ENCODE measurements at places on chromosomes 13 and 19. TPM values are rescaled to one million over a fixed set of nuclear protein-coding genes. Genes with fewer than 3 reads are reported as not detected.
A peak's percentile ranks its signal among the peaks of the same experiment; 100 is the strongest.

BCL3 gene
- total RNA-seq: 32.4 TPM

ZFP82 gene
- total RNA-seq: 5.2 TPM

ATP4B gene
- total RNA-seq: not detected

LGALS14 gene
- total RNA-seq: not detected

LGI4 gene
- total RNA-seq: not detected

FXYD1 gene
- not detected for total RNA-seq

F2RL3 gene
- total RNA-seq: not detected

CBY2 gene
- total RNA-seq: not detected

ZNF260 gene
- total RNA-seq: 15.8 TPM

NCR1 gene
- not detected for total RNA-seq

DNA sequence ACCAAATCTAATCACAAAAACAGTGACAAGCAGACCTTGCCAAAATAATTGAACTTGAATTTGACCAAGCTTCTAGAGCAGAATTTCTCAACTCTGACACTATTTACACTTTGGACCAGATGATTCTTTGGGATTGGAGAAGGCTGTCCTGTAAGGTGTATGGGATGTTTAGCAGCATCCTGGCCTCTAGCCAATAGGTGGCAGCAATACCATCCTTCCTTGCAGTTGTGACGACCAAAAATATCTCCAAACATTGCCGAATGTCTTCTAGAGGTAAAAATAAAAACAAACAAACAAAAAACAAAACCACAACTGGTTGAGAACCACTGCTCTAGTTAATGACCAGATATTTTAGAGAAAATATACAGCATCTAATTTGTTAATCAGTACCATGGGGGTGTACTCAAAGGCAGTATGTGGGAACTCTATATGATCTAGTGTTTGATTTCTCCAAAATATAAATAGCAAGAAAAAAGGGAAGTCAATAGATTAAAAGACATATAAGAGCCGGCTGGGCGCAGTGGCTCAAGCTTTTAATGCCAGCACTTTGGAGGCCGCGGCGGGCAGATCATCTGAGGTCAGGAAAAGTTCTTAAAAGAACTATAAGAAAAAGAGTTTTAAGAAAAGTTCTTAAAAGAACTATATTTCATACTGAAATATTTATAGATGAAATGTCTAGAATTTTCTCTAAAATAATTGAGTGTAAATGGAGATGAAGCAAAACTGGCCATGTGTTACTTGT lies 60.9 kb upstream of the ZNF527 start:
- no peak for DNase-seq

- DNase-seq: no peak
These were observed 50.0 kb downstream of the PIN1 start for GRCh38 chr19:9885077-9885552.

- no peak for DNase-seq
These were observed 25.4 kb downstream of the ALG5 start for GRCh38 chr13:36973621-36974295.

GRCh38 chr19:11355160-11356073 lies at the start of gene PLPPR2:
Gene PLPPR2, plus strand, starts transcription at chr19:11355432. Its CDS starts 2,242 bp downstream, at chr19:11357674.
- DNase-seq: no peak

DNA sequence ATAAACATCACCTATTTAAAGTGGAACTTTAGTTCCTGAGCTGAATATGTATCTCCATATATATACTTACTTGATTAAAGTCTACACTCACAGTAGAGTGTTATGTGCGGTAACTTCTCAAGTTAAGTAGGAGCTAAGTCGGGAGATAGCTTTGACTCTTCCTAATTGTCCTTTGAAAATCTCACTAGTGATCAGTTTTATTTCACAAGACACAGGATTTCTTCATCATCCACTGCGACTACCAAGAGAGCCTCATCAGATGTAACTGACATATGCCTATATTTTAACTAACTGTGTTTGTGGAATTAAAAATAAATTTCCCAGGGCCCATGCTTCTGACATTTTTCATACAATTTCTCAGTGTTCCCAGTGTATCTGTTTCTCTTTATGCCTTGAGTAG lies 1664.0 kb downstream of the EFNB2 start:
- DNase-seq: no peak

GRCh38 chr13:24124789-24125476 lies 35.6 kb upstream of the SPATA13 start:
- DNase-seq: no peak

DNA sequence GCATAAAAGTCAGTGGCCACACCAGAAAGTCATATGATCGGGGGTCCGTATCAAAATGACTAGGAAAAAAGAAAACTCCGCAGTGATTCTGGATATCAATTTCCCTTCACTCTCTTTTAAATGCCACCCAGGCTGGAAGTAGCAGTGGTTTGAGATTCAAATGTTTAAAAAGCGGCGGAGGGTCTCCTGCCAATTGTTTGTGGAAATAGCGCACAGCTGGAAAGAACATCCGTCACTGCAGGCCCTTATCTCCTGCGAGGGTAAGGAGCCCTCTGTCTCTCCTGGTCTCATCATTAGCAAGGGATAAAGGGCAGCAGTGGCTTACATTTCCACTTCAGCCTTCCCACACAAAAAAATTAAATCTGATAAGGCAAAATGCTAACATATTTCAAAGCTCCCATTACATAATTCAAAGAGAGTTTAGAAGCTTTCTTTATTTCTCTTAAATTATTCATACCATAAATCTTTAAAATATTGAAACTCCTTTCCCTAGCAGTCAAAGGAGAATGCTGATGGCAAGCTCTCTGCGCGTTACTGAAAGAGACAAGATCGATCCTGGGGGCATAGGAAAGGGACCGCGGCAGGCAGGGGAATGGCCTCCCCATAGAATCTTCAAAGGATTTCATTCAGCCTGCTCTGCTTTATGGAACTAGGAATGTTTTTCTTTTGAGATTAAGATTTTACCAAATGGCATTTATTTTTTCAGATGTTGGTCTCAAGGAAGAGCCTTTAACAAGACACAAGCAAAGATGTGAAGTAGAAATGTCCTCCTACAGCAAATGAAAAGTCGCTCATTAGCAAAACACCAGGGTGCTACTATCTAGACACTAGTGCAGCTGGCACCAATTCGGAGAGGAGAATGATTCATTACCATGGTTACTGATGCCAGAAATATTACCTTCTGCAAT lies 35.0 kb downstream of the AMER2 start:
- no peak for DNase-seq

DNA sequence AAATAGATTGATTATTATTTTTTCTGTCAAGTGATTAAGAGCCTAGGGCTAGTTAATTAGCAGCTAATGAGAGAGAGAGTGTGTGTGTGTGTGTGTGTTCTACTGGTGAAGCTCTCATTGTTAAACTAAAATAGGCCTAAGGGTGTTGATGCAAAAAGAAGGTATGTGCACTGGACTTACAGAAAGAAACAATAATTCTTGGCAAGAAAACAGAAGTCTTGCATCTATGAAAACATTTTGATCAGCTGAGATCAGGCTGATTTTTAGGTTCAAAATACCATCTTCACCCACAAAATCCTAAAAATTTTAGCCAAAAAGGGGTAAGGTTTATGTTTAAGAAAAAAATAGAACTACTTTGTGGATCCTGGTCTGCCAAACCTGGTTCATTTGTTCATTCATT lies 106.5 kb downstream of the POSTN start:
- DNase-seq: no peak

DNA sequence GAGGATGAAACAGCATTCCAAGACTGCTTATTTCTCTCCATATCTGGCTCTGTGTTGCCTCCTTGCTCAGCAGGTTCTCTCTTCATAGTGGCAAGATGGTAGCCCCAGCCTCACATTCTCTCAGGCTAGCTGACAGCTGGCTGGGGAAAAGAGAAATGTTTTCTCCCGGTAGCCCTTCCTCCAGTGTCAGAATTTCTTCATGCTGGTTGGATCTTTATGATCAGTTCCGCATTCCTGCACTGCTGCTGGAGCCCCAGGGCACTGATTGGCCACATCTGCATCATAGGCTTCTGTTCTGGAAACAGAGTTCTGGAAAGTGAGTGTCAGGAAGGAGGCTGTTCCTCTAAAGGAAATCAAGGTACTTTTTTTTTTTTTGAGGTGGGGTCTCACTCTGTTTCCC lies 24.6 kb downstream of the POP4 start:
- no peak for DNase-seq

DNA sequence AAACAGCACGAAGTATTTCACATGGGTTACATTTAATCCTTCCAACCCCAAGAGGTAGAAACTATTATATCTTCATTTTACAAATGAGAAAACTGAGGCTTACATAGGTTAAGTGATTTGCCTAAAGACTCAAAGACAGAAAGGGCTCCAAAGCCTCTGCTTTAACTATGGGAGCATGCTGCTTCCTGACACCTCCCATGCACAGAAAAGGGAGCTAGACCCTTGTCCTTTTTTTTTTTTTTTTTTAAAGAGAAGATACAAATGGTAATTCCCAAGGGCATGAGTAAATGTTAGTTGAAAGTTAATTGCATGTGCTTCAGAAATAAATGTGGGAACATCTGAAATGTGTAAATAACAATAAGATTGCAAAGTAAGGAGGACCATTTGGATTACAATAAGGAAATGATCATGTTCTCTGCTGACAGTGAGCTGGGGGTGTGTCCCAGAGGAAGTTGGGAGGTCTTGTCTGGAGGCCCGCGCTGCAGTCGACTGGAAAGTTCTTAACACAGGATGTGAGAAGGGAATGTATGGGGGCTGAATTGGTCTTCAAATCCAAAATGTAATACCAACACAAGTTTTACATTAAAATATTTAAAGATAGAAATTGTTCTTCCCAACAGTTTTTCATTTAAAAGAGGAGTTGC lies 500.3 kb downstream of the KLF12 start:
- DNase-seq: no peak

GRCh38 chr19:29662604-29663404 lies 2.5 kb upstream of the PLEKHF1 start:
- DNase-seq: no peak

DNA sequence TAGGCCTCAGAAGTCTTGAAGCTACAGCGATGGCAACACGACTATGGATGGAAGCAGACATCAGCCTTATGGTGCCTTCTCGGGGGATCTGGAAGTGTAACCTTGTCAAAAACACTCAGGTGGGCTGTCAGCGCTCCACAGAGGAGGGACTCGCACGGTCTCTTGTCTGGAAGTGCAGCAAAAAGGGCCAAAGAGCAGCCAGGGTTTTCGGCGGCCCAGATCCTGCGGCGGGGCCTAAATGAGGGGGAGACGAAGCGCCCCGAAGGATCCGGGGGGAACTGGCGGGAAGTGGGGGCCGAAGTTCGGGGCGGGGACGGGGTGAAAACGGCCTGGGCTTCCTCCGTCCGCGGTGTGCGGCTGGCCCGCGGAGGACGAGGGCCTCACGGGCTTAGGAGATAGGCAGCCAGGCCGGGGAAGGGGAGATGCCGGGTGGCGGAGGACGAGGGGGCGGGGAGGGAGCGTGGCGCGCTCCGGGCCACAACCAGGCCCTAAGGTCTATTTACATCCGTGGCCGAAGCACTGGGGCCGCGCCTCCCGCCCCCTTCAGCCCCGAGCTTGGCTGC lies 637 bp downstream of the RANBP3 start:
- DNase-seq: no peak

DNA sequence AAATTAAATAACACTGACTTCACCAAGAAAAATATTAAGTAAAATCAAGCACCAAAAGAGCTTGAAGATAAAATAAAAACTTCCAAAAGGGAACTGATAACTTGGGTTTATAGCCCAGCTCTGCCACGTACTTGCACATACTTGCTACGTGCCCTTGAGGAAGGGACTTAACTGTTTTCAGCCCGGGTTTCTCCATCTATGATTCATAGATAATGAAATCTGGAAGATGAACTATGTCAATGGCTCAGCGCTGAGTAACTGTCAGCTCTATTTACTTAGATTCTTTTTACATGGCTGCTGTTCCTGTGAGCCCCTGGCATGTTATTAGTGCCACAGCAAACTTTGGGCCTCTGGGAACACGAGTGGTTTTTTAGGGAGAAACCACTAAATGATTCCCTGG lies 9.6 kb upstream of the ZC3H13 start:
- DNase-seq: no peak

DNA sequence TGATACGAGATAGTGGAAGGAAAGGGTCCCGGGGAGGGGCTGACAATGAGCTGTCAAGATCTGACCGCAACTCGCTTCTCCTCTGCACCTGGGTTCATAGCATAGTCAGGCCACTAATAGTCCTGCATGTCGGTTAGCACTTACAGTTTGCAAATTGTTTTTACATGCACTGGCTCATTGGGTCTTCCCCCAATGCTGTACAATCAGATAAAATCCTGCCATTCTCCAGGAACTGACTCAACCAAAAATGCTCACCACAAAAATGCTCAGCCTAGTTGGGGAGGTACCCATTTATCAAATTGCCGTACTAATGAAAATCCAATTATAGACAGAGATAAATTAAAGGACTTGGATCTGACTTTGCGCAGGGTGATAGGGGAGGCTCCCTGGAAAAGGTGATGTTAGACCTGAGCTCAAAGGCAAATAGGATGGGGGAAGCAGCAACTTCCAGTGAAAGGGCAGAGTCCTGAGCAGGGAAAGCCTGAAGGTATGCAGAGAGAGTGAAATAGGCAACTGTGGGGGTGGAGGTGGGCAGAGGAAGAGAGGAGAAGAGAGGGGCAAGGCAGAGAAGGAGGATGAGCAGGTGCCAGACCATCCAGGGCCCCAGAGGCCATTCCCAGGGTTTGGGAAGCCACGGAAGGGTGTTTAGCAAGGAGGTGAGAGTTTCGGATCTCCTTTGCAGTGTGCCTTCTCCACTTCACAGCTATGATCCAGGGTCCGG lies 326.1 kb upstream of the TSHZ3 start:
- no peak for DNase-seq

GRCh38 chr19:35843676-35844481 lies 8.4 kb downstream of the NPHS1 start:
- no peak for DNase-seq

- DNase-seq: no peak
These were observed 4.3 kb downstream of the KIRREL2 start for GRCh38 chr19:35860818-35861639.

GRCh38 chr13:65907666-65908525 lies 1322.2 kb downstream of the PCDH9 start:
- no peak for DNase-seq

DNA sequence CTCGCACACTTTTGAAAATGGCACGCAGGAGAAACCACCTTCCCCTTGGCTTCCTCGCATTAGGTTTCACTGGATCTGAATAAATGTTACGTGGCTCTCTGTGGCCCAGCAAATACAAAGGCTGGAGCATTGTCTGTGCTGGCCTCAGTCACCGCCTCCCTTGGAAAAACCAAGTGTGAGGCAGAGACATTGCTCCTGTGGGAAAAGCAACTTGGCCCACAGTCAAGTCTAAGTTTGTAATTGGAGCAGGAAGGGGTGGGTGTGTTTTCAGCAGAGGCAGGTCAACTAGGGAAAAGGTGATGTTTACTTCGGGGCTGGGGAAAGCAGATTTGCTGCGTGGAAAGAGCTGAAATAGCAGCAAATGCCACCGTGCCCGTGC lies 101.6 kb downstream of the IRS2 start:
- DNase-seq: peak; percentile 13

DNA sequence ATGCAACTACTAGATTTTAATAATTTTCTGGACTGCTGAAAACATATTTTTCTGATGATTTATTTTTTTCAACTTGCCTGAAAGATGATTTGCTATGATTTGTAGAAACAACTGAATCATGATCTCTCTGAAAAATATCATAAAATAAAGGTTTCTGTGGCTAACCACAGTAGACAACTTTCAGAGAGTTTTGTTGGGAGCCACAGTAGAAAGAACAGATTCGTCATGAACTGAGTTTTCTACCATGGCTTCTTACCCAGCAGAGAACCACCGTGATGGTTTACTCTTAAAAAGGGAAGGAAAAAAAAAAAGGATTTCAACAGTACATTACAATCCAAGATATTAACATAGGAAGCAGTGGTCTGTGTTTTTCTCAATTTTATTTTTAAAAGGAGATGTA lies 18.0 kb downstream of the ZAR1L start:
- DNase-seq: no peak

Measured in epithelial cell of proximal tubule (primary cell).